ENCODE measurements at places on chromosomes 4 and X.

- no peak for DNase-seq
These were observed 56.1 kb downstream of the KDR start for GRCh38 chr4:55069248-55069647.

DNA sequence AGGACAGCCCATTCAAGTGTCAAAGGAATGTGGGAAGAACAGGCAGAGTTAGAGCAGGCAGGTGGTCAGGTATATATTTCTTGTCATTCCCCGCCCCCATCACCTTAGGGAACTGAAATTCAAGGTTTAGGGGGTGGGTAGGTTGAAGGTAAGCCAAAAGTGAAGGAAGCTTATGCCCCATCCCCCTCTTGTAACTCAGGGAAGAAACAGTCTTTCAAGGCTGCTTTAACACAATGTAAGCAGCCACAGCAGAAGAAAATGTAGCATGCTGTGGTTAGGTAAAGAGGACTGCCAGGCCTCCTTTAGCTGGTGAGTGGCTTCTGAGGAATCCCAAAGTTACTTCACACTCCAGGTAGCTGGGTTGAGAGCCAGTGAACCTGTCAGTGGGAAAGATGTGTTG lies 122.3 kb downstream of the RS1 start:
- DNase-seq = no peak

DNA sequence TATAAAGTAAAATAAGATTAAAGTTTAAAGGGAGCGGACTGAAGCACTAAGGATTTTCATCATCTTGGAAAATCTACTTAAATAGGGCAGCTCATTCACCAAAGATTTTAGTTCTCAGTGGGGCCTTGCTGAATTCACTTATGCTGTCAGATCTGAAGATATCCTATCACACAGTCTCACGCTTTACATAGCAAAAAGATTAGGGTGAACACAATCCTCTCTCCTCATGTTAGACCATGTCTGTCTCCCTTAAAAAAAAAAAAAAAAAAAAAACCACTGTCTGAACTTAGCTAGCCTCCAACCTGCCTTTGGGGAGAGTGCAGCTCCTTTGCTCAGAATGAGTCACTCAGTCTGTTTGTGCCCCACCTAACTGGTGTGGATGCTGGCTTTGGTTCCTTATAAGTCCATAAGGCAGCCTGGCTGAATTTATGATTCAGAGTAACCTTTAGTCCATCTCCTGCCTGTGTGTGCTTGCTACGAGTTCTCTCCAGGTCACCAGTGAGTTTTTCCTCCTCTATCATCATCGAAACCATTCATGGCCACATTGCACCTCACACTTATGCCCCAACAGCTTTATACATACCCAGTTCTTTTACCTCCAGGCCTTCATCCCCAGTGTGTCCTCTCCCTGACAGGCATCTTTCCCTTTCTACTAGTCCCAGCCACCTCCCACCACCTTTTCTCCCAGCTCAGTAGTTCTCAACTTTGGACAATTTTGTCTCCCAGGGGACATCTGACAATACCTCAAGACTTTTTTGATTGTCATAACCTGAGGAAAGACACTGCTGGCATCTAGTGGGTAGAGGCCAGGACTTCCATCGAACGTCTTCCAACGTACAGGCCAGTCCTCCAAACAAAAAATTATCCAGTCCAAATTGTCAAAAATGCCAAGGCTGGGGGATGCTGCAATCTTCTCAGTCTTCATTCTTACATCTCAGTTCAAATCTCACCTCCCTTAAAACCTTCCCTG lies 220.7 kb upstream of the EMCN start:
- peak; percentile 8 for DNase-seq

- no peak for DNase-seq
These were observed 9.8 kb downstream of the LAMP2 start for GRCh38 chrX:120459309-120459708.

DNA sequence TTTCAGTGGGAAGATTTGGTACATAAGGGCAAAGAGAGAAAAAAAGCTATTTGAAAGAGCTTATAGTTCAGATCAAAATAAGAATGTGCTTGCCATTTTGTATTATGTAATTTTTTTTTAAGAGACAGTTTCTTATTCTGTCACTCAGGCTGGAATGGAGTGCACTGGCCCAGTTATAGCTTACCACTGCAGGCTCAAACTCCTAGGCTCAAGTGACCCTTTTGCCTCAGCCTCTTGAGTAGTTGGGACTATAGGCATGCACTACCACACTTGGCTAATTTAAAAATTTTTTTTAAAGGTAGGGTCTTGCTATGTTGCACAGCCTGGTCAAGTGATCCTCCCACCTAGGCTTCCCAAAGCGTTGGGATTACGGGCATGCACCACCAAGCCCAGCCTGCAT lies 22.2 kb upstream of the USP53 start:
- no peak for DNase-seq

GRCh38 chr4:108342325-108342970 lies 173.7 kb upstream of the LEF1 start:
- no peak for DNase-seq

GRCh38 chr4:184473499-184474262 lies 669 bp downstream of the IRF2 start:
- DNase-seq = peak; percentile 33

- DNase-seq = no peak
These were observed 169.9 kb downstream of the AFF2 start for GRCh38 chrX:148670277-148670676.

- no peak for DNase-seq
These were observed 54.6 kb downstream of the CPZ start for GRCh38 chr4:8647094-8647570.

- DNase-seq = peak; percentile 69
These were observed 50.0 kb downstream of the IQCM start for GRCh38 chr4:149765630-149766029.

GRCh38 chr4:83010522-83011318 lies at the start of gene LIN54:
Gene LIN54, minus strand, starts transcription at chr4:83010823. Its CDS starts 25,979 bp downstream, at chr4:82984844.
- peak; percentile 80 for DNase-seq

DNA sequence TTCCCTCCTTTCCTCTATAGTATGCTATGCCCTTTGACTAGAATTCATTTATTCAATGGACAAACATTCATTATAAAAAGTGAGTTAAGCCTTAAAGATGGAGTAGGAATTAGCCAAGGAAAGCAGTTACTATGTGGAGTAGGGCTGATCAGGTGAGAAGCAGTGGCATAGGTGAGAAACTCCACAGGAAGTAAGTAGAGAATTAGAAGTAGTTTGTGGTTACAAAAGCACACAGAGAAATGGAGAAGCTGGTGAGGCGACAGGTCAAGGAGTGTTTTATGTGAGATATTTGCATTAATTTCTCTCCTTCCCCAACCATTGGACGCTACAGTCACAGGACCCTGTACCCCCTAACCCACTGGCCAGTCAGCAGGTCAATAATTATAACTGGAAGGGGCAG lies 30.6 kb downstream of the SETD7 start:
- no peak for DNase-seq

DNA sequence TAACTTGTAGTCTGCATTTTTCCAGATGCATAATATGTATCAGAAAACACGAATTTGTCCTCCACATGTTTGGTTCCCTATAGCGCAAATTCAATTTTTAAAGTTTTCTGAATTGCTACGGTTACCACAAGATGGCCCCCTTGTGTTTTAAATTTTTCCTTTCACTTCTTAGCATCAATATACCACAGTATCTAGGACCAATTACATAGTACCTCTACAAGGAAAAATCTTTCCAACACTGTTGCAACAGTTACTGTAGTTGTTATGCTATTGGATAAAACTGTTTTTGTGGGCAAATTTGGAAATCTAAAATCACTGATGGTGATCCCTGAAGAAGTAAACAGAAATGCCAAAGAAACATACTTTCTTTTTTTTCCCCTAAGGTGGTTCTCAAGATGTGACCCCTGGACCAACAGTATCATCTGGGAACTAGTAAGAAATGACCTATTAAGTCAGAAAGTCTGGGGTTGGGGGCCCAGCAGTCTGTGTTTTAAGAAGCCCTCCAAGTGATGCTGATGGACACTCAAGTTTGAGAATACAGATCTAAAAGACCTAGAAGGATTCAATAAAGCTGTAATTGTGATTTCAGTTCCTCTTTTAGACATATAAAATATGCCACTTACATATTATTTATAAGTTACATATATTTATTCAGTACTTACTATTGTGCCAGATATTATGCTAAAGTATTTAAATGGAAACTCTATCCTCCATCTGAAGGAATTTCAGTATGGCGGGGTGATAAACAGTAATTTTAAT lies 3.1 kb downstream of the ZGRF1 start:
- peak; percentile 70 for DNase-seq

DNA sequence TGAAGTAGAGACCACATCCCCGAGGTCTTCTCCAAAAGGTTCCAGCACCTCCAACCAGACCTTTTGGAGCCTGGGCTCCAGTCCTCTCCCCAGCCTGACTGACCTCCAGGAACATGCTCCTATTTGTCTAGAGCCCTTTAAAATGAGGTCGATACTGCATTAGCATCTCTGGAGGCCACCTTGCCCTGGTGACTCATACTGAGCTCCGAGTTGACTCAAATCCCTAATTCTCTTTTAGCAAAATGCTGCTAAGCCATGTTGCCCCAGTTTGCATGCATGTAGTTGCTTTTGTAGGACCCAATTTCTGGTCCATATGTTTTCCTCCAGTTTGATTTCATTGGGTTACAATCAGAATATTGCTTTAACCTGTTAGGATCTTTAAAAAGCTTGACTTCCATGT lies 43.5 kb upstream of the CITED1 start:
- DNase-seq = peak; percentile 25

DNA sequence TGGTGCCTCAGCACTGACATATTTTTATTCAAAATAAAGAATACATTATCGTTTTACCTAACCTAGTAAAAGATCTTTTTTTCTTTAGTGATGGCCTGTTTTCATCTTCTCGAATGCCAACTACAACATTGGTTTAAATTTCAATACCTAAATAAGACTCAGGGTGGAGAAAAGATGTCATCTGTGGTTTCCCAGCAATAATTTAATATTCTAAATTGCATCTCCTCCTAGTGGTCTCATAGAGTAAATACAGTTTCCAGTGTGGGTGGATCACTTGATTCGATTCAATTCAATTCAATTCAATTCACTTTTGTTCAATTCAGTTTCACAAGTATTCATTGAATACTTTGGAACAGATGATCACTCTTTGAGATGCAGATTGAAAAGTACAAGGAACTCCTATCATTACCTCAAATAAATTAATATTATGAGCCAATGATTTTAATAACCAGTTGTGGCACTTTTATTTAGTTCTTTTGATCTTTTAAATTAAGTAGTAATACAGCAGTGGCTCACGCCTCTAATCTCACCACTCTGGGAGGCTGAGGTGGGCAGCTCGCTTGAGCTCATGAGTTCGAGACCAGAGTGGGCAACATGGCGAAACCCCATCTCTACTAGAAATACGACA lies 427.2 kb downstream of the FAT4 start:
- DNase-seq = peak; percentile 30

DNA sequence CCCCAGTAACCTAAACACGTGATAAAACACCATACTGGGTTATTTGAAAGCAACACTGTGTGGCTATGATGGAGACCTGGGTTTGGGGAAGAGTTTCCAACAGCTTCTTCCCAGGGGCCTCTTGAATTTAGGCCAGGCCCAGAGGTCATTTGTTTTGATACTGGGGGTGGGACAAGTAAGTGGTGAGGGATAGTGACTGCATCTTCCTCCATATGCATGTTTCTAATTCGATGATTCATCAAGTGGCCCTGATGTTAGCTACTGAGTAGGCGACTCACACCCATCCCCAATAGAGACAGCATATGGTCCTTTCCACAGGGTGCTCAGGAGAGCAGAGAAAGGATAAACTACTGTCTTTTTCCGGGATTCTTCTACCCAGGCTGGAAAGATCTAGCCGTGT lies 2.7 kb downstream of the NDP start:
- peak; percentile 28 for DNase-seq

- peak; percentile 73 for DNase-seq
These were observed 7.8 kb upstream of the CLOCK start for GRCh38 chr4:55554453-55555030.

- DNase-seq = no peak
These were observed 255.4 kb downstream of the ARHGAP10 start for GRCh38 chr4:147987252-147987651.

- no peak for DNase-seq
These were observed 21.2 kb downstream of the PROM1 start for GRCh38 chr4:16062601-16063000.

DNA sequence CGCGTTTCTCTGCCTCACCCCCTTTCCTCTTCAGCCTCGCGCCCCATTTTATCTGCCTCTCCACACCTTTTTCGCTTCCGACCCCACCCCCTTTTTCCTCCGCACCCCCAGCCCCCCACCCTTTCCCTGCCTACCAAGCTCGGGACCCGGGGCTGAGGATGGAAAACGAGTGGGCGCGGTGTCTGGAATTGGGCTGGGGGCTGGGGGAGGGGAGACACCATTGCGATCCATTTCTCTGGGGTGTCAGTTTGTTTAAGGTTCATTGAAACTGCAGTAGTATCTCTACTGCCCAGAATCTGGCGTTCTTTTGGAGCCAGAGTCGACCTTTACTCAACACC lies 707 bp downstream of the SLC9A6 start:
- DNase-seq = no peak

- no peak for DNase-seq
These were observed 197.2 kb downstream of the GPM6A start for GRCh38 chr4:175614890-175615289.

- peak; percentile 90 for DNase-seq
These were observed 692 bp downstream of the ZFX start for GRCh38 chrX:24150051-24150790.

GRCh38 chr4:69057620-69058409 lies 38.5 kb upstream of the UGT2B7 start:
- DNase-seq = no peak

GRCh38 chr4:78625073-78625472 lies 73.5 kb downstream of the ANXA3 start:
- no peak for DNase-seq

- DNase-seq = no peak
These were observed at the start of gene MUC7 for GRCh38 chr4:70471897-70472296. Gene MUC7, plus strand, starts transcription at chr4:70472197. Its CDS starts 1,825 bp downstream, at chr4:70474022.

DNA sequence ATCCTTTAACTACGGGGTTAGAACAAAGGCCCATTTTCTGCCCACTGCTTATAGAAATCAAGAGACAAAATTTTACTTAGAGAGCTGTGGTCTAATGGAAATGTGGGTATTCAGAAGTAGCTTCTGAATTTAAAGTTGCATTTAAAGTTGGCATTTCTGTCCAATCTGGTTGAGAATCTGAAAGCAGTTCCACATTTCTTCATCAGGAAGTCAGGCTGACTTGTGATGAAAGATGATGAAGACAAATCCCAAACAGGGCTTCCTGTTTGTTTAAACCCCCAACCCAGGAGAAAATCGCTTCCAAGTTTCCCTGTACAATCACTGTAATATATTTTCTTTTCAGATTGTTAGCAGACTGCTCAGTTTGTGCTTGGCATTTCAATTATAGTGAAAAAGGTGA lies 345.3 kb downstream of the SPRY1 start:
- no peak for DNase-seq

DNA sequence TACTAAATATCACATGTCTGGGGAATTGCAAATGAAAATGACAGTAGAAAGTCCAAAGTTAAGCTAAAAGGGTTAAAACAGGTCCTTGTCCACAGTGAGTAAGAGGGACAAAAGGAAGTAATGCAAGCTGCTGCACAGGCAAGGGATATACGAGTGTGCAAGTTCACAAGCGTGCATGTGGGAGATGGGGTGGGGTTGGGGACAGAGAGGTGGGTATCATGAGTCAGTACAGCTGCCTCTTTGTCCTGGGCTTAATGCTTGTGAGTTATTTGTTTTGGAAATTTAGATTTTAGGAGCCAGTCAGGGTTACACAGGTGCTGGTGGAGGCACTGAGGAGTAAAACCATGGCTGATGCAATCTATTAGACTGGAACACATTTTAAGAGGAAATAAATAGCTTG lies 3.3 kb upstream of the GPRASP2 start:
- DNase-seq = no peak
